ENCODE measurements at places on chromosomes 7 and 10. TPM values are rescaled to one million over a fixed set of nuclear protein-coding genes. Genes with fewer than 3 reads are reported as not detected.

Gene MINDY4
- polyA plus RNA-seq = 23.3 TPM

Gene STAG3
- 21.1 TPM for polyA plus RNA-seq

Gene TAC1
- not detected for polyA plus RNA-seq

Gene SLC18A3
- not detected for polyA plus RNA-seq

GRCh38 chr10:101624526-101625102, 36.5 kb downstream of the DPCD start:
- DNase-seq = no peak

DNA sequence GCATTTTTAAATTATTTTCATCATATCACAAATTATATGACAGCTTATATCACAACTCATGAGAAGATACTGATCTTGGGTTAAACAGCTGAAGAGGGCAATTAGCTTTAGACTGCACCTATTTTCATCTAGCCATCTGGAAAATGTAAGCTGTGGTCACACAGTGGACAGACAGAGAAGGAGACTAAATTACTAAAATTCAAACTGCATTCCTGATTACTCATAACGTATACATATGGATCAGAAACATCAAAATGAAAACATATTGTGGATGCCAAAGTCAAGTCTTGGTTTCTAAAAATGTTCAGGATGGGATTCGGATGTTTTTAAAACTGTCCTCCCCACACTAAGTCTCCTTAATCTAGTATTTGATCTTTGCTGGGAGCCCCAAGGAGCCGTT, 6.6 kb downstream of the BBIP1 start:
- DNase-seq = no peak

GRCh38 chr10:75465450-75465827, 34.0 kb downstream of the LRMDA start:
- no peak for DNase-seq

- DNase-seq = no peak
Measured at GRCh38 chr10:85927952-85928665, 438.5 kb downstream of the GRID1 start.

- DNase-seq = no peak
Measured at GRCh38 chr7:116598861-116599260, 73.1 kb upstream of the MET start.

DNA sequence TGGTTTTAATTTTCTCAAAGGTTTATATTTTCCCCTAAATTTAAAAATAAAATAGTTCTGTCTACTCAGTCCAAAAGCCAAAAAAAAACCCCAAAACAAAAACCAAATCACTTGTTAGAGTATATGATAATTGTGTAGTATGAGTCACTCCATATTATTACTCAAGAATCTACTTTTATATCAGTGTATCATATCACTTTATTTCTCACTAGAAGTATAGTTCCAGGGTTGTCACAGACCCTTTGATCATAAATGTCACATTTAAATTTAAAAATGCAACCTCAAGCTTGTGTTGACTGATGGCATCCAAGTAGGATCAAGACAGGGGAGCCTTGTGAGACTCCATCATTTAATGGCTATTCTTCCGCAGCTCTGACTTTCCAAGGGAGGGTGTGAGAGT, 61.0 kb downstream of the PAPSS2 start:
- DNase-seq = no peak

DNA sequence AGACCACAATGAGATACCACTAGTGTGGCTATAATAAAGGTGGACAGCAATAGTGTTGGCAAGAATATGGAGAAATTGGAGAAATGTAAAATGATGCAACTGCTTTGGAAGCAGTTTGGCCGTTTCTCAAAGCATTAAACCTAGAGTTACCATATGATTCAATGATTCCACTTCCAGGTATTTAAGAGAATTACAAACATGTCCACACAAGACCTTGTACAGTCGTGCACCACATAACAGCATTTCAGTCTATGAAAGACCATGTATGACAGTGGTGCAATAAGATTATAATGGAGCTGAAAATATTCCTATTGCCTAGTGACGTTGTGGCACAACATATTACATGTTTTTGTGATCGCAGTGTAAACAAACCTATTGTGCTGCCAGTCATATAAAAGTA, 29.6 kb downstream of the CCDC172 start:
- DNase-seq = no peak

GRCh38 chr10:15379078-15379477, 8.0 kb upstream of the FAM171A1 start:
- no peak for DNase-seq

DNA sequence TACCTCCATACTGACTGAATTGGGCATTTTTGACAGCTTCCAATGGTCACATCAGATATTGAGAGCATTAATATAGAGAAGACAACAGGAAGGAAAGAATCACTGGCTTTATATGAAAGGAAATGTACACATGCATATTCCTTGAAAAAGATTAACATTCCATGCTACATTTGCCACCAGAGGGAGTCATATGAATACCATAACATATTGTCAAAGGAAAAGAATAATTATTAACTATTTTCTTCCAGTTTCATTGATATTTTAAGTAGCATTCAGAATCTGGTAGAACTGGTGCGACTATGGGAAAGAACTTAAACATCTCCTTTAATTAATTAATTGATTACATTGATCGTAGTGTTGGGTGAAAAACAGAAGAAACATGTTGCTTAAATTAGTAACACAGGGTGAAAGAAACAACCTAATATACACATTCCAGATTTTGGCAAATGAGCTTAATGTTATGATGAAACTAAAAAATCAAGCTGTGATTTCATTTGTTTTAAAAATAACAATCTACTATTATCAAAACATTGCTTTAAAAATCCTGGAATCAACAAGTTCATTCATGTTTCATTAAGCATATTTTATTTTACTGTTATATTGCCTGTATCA, 71.5 kb downstream of the GPR85 start:
- DNase-seq = peak; percentile 16
